Thyroid gland (tissue), 4 donors: ENCODE measurements at places on chromosomes 7 and 10. TPM values are rescaled to one million over a fixed set of nuclear protein-coding genes. Genes with fewer than 3 reads are reported as not detected.

- DNase-seq: no peak
These were observed 88.3 kb upstream of the CNTNAP2 start for GRCh38 chr7:146028251-146028750.

DNA sequence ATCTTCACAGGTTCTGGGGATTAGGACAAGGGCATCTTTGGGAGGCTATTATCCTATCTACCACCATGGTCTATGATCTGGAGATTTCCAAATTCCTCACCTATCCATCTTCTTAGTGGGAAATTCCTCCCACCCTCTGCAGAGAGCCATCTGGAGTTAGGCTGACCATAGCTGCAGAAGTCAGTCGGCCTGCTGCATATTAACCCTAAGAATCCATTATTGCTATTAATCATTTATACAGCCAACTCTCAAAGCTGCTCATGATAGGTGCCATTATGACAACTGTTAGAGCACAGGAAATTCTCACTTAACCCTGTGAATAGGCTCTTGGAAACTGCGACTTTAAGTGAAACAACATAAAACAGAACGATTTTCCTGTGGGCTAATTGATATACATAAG is 60.4 kb downstream of the FRMD4A start:
- DNase-seq: no peak

- no peak for DNase-seq
These were observed 6.6 kb downstream of the CPA1 start for GRCh38 chr7:130386876-130387275.

DNA sequence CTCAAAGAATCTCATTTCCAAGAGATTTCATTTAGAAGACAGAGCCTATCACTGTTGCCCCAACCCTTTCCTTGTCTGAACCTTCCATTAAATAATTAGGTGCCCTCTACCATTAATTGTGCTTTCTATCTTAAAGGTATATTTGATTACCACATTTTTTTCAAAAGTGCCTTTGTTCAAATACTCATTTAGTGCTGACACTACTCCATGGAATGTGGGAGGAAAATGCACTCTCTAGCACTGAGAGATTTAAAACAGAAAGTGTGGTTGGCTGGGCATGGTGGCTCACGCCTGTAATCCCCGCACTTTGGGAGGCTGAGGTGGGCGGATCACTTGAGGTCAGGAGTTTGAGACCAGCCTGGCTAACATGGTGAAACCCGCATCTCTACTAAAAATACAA is 119.8 kb downstream of the CACNA2D1 start:
- DNase-seq: no peak

DNA sequence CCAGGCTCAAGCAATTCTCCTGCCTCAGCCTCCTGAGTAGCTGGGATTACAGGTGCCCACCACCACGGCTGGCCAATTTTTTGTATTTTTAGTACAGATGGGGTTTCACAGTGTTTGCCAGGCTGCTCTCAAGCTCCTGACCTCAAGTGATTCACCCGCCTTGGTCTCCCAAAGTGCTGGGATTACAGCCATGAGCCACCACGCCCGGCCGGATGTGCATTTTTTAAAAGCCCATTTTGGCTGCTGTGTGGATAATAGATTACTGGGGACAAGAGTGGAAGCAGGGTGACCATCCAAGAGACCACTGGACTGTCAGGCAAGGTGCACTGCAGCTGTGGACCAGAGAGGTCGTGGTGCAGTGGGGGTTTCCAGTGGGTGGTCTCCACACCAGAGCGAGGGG is 21.4 kb downstream of the HKDC1 start:
- DNase-seq: no peak

GRCh38 chr10:47190802-47191450 is 109.1 kb upstream of the GDF10 start:
- DNase-seq: no peak

DNA sequence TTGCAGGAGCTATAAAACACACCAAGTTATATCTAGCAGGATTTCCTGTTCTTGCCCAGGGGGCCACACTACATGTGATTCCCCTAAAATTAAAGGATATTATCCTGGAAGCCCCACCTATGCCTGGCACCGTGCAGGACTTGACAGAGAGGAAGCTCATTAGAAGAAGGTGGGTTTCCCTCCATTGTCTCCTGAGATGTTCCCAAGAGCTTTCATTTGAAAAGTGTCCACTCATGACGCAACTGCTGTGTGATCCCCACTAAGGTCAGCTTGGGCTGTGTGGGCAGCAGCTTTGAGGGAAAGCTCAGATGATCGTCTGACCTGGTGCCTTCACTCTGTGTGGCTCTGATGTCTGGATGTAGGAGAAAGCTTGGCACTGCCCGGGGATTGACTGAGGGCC is 53.5 kb downstream of the RAMP3 start:
- no peak for DNase-seq

DNA sequence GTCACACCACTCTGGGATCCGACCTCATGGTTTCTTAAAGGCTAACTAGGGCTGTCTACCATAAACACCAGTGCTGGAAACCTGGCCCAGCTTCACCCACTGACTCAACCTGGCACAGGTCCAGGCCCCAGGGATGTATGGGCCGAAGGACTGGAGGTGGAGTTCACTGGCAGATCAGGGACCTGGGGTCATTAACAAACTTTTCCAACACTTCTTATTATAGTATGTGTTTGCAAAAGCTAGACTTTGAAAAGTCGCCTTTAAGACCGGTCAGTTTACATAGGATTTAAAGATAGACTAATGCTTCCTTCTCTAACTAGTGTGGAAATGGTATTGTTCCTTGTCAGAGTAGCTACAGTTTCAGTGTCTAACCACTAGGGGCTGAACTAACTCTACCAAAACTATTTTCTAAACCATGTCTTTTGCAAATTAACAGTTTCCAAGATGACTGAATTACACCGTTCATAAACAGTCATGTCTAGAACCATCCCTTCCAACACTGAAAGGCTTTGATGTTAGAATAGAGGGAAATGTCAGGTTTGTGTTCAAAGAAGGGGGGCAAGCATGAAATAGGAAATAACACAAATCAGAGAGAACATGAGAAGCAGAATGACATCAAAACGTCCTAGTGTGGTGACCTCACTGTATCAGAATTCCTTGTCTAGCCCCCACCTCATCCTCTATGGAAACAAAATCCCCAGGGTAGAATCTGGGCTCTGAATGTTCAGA is 29.7 kb downstream of the STN1 start:
- peak; percentile 36 for DNase-seq

DNA sequence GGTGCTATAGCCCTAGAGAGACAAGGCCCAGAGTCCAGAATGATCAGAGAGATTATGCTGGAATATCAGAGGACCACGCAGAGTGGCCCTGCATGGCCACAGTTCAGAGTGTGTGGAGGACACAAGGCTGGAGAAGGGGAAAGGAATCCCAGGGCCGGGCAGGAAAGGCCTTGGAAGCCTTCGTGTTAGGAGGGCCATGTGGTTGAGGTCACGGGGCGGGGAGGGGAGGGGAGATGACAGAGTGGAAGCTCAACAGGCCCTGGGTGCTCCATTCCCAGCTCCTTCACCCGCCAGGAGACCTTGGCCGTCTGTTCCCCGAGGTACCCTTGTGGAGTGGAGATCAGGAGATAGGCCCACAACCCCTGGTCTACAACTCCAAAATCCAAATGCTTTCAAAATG is 13.2 kb upstream of the EN2 start:
- no peak for DNase-seq

DNA sequence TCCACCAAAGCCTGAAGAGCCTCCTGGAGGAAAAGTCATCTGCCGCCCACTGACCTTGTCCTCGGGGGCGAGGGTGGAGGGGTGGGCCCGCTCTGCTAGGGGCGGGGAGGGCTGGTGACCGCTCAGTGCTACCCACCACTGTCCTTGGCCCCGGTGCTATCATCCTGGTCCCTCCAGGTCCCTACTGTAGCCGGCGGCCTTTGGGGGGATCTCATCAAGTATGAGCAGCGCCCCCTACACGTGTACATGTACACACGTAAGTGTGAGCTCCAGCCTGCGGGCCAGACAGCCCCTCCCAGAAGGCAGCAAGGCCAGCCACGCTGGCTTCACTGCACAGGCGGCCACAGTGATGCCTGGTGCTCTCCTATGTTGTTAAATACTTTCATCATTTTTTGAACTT is 19.6 kb downstream of the TTYH3 start:
- DNase-seq: no peak

GRCh38 chr7:19284136-19284535 is 138.9 kb upstream of the FERD3L start:
- no peak for DNase-seq

DNA sequence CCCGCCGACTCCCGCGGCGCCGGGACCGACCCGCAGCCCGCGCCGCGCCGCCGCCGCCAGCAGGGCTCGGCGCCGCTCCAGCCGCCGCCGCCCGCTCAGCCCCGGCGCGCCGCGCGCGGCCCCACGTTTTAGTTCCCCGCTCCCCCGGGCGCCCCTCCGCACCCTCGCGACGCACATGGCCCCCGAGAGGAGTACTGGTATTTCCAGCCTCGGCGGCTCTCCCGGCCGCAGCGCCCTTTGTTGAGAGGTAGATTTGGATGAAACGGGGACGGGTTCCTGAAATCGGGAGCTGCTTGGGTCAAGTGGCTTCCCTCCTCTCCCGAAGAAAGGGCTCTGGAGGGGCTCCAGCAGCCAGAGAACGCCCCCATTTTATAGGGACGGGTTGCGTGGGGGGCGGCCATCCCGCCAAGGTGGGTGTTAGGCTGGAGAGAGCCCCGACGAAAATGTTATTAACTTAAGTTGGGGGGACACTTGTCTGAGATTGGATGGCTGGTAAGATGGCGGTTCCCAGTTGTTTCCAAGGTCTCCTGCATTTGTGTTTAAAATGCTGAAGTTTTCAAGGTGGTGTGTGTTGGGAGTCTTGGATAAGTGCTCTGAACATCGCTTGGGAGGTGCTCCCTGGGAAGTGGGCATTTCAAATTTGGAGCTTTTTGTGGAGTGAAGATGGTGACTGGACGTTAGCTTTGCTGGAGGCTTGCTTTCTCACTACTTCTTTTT is 1.2 kb downstream of the BMI1 start:
- DNase-seq: peak; percentile 17

- DNase-seq: no peak
These were observed 421.3 kb upstream of the NUPR2 start for GRCh38 chr7:56537477-56537876.

SPDYE16 gene
- 0.29 TPM for total RNA-seq

PNLIPRP3 gene
- total RNA-seq: 0.46 TPM

TET1 gene
- 7.4 TPM for total RNA-seq
